ENCODE measurements at places on chromosomes 3 and 15. TPM values are rescaled to one million over a fixed set of nuclear protein-coding genes. Genes with fewer than 3 reads are reported as not detected.

GRCh38 chr3:17823816-17824215 lies 81.4 kb upstream of the TBC1D5 start:
- no peak for DNase-seq
- no peak overlapping the region for H3K27ac ChIP-seq
- H3K36me3 ChIP-seq = no peaks in the 10 kb centered on the region
- H3K4me3 ChIP-seq = no peak overlapping the region
- H3K4me1 ChIP-seq = no peaks in the 10 kb centered on the region
- H3K27me3 ChIP-seq = no peaks in the 10 kb centered on the region

DNA sequence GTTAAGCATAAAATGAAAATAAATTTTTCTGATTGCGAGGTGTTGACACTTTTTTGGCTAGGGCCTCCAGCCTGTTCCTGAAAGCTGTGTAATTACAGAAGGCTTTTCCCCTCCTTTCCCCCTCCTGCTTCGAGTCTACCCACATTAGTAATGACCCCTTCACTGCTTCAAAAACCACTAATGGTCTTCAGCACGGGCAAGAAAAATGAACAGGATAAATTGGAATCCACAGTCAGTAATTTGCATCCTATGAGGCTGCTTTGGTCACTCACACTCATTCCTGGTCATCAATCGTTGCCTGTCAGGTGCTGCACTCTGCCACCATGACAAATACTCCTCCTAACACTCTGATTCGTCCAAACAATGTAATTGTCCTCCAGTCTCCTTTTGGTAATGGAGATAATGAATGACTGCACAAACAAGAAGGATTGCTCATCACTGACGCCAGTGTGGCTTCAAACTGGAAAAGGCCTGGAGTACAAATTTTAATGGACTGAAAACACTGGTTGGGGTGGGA lies 148.6 kb downstream of the MEIS2 start:
- no peaks in the 10 kb centered on the region for H3K4me1 ChIP-seq
- no peak overlapping the region for H3K4me3 ChIP-seq
- no peaks in the 10 kb centered on the region for H3K36me3 ChIP-seq
- DNase-seq = no peak
- no peak overlapping the region for H3K27ac ChIP-seq
- no peaks in the 10 kb centered on the region for H3K27me3 ChIP-seq

Gene SEMA6D
- 16.9 TPM for total RNA-seq

DNA sequence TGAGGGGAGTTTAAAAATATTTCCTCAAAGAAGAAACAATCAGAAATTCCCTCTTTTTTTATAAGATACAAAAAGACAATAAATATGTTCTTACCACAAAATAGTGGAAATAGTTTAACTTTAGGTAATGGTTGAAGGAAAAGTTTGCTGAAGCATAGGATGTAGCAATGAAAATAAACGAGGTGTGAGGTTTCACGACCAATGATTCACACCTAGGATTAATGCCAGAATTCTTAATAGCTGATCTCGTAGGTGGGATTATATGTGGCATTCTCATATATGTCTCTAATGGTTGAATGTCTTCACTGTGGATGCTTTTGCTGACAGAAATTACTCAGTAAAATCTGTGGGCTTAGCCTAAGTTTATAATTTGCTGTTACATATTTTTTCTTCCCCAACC lies 467.7 kb downstream of the FGF12 start:
- no peaks in the 10 kb centered on the region for H3K36me3 ChIP-seq
- no peaks in the 10 kb centered on the region for H3K4me1 ChIP-seq
- no peaks in the 10 kb centered on the region for H3K27me3 ChIP-seq
- no peak overlapping the region for H3K4me3 ChIP-seq
- DNase-seq = no peak

- peak within 1 kb of the TSS; percentile 93 for H3K4me3 ChIP-seq
- H3K27me3 ChIP-seq = no peaks in the 10 kb centered on the region
- DNase-seq = no peak
- H3K4me1 ChIP-seq = no peaks in the 10 kb centered on the region
- no peaks in the 10 kb centered on the region for H3K36me3 ChIP-seq
- peak within 1 kb of the TSS; percentile 94 for H3K27ac ChIP-seq
Measured at GRCh38 chr3:183252973-183253527, at the start of gene B3GNT5. B3GNT5 (plus strand) TSS chr3:183253253; CDS start chr3:183269799, 16,546 bp downstream.

DNA sequence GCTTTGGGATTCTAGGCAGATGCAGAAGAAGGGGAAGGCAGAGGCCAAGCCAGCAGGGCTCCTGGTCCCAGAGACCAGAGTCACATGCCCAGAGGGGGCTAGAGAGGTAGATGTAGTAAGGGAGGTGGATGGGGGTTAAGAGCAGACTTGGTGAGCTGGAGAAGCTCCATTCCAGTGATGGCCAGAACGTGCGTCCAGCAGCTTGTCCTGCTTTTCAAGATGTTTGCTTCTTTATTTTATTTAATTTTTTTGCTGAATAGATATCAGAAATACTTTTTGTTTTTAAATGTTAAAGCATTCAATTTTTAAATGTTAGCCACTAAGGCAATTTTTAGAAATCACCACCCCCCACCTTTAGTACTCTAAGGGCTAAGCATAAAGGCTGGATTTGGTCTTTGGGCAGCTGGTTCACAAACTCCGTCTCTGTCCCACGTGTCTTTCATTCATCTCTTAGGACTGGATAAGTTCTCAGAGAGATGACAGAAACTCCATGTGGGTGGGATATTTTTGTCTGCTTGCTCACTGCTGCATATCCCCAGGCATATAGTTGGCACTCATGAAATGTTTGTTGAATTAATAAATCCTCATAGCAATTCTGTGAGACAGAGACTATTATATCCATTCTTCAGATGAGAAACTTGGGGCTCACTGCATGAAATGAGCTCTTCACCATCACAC lies 6.7 kb downstream of the COLQ start:
- no peaks in the 10 kb centered on the region for H3K4me1 ChIP-seq
- DNase-seq = no peak
- no peaks in the 10 kb centered on the region for H3K36me3 ChIP-seq
- no peak overlapping the region for H3K27ac ChIP-seq
- no peak overlapping the region for H3K4me3 ChIP-seq

DNA sequence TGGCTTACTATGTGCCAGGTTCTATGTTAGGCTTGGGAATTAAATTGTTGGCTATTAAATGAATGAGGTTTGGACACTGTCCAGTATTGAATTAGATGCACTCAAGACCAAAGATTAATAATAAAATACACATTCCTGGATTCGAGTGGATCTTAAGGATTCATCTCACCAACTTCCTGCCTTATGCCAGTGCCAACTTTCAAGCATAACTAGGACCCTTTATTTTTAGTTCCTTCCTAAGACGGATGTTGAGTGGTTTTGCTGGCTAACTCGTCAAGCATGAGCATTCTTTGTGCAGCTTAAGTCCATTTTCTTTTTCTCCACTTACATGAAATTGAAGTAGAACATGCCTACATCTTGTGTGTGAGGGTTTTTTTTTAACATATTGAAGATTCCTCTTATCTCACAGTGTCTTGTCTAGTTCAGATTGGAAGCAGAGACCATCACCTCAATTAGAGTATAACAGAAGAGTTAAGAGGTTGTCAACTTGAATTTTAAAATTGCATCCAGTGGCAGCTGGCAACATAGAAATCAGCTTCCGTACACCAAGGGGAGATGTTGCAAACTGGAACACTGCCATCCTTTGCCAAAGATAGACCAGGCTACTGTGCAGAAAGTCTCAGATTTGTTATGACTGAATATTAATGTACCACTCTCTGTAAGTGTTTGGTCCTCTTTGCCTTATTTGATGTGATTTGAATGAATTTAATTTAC lies 106.3 kb upstream of the BFSP2 start:
- no peak for DNase-seq
- H3K4me3 ChIP-seq = no peak overlapping the region
- no peaks in the 10 kb centered on the region for H3K36me3 ChIP-seq
- no peak overlapping the region for H3K27ac ChIP-seq
- no peaks in the 10 kb centered on the region for H3K27me3 ChIP-seq
- no peaks in the 10 kb centered on the region for H3K4me1 ChIP-seq

DNA sequence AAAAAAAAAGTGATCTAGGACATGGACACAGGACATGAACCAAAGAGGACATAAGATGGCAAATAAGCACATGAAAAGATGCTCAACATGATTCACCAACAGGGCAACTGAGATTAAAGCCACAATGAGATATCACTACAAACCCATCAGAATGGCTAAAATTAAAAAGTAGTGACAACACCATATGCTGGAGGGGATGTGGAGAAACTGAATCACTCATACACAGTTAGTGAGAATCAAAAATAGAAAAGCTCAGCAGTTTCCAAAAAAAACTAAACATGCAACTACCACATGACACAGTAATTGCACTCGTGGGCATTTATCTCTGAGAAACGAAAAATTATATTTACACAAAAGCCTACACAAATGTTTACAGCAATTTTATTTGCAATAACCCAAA lies 27.9 kb upstream of the ACKR4 start:
- DNase-seq = no peak
- H3K4me3 ChIP-seq = no peak overlapping the region
- no peaks in the 10 kb centered on the region for H3K27me3 ChIP-seq
- no peak overlapping the region for H3K27ac ChIP-seq
- peaks cover 2% of the 10 kb centered on the region for H3K36me3 ChIP-seq
- no peaks in the 10 kb centered on the region for H3K4me1 ChIP-seq

Gene BUB1B
- total RNA-seq = 0.94 TPM

- H3K27me3 ChIP-seq = no peaks in the 10 kb centered on the region
- H3K27ac ChIP-seq = no peak overlapping the region
- no peaks in the 10 kb centered on the region for H3K36me3 ChIP-seq
- H3K4me3 ChIP-seq = no peak overlapping the region
- DNase-seq = no peak
Measured at GRCh38 chr3:157443905-157444796, 7.5 kb downstream of the PTX3 start.

GRCh38 chr3:128813097-128813496 lies 66.3 kb upstream of the ACAD9 start:
- H3K36me3 ChIP-seq = peaks cover 5% of the 10 kb centered on the region
- no peak overlapping the region for H3K27ac ChIP-seq
- no peaks in the 10 kb centered on the region for H3K27me3 ChIP-seq

- no peak overlapping the region for H3K4me3 ChIP-seq
- H3K27ac ChIP-seq = no peak overlapping the region
- no peaks in the 10 kb centered on the region for H3K36me3 ChIP-seq
- no peak for DNase-seq
- H3K27me3 ChIP-seq = no peaks in the 10 kb centered on the region
Measured at GRCh38 chr15:83292317-83292716, 7.9 kb upstream of the BNC1 start.

DNA sequence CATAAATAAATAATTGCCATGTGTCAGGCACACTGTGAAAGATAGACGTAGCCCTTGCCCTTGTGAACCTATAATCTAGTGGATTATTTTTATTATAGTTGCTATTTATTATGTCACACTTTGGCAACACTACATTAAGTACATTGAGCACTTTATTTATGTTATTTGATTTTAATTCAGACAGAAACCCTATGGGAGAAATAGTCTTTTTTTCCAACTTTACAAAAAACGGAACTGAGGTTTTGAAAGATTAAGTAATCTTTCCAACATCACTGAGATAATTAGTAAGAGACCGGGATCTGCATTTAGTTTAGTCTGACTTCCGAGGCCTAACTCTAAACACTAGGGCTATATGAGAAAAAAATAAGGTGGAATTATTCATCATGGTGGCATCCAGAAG lies 2.8 kb upstream of the FILIP1L start:
- no peaks in the 10 kb centered on the region for H3K4me1 ChIP-seq
- H3K36me3 ChIP-seq = no peaks in the 10 kb centered on the region
- no peak for DNase-seq
- H3K4me3 ChIP-seq = no peak overlapping the region

- H3K4me3 ChIP-seq = no peak overlapping the region
- no peaks in the 10 kb centered on the region for H3K36me3 ChIP-seq
- H3K27me3 ChIP-seq = no peaks in the 10 kb centered on the region
Measured at GRCh38 chr3:196336319-196337145, 1.7 kb downstream of the TM4SF19 start.

DNA sequence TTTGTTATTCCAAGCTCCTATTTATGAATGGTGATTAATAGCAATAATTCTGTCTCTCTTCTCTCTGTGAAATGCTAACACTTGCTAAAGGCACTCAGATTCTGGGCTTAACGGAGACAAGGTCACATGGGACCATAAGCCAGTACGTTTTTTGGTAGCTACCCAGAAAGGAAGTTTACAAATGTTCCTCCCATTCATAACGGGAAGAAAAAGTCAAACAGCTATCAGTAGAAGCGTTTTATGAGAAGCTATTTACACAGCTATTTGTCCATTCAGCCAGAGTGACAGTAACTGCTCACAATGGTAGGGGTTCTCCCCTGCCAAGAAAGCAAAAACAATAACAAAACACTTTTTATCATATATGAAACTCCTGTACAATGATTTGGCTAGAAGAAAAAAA lies 51.5 kb downstream of the ZMAT3 start:
- no peak overlapping the region for H3K27ac ChIP-seq
- no peak overlapping the region for H3K4me3 ChIP-seq
- H3K4me1 ChIP-seq = peaks cover 2% of the 10 kb centered on the region
- DNase-seq = no peak

GRCh38 chr15:31346367-31347066 lies 19.9 kb downstream of the KLF13 start:
- H3K4me1 ChIP-seq = no peaks in the 10 kb centered on the region
- H3K27ac ChIP-seq = peak overlapping the region; percentile 47
- peaks cover 2% of the 10 kb centered on the region for H3K36me3 ChIP-seq
- H3K27me3 ChIP-seq = no peaks in the 10 kb centered on the region
- no peak overlapping the region for H3K4me3 ChIP-seq
- DNase-seq = no peak

DNA sequence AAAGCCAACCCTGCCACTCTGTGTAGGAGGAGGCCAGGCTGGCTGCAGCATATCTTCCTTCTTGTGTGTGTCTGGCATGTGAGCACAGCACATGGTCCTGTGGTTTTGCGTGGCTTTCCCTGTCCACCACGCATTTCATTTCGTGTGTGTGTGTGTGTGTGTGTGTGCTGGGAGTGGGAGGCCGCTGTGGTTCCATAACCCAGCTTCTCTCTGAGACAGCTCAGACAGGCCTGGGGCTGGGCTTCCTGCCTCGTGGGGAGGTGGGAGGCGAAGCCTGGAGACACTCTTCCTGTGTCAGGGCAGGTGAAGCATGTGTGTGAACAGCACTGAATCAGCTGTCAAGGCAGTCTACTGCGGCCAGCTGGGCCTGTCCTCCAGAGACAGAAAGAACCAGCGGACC lies 16.0 kb upstream of the MRPS22 start:
- no peak for DNase-seq
- H3K4me1 ChIP-seq = no peaks in the 10 kb centered on the region
- no peaks in the 10 kb centered on the region for H3K27me3 ChIP-seq
- no peak overlapping the region for H3K27ac ChIP-seq
- H3K36me3 ChIP-seq = no peaks in the 10 kb centered on the region

DNA sequence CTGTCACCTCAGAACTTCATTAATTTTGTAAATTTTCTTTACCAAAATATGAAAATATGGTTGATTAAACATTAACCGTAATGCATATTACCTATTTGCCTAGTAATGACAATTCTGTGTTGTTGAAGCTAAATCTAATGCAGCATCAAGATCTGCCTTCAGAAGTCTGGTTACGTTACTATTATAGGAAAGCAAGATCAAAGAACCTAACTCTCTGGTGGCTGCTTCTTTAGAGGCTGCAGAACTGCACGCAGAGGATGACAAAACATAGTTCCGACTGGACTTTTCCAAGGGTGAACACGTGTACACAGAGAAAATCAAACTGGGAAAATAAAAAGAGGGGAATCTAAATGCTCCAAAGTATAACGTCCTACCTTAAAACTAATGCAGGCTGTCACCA lies 20.5 kb downstream of the CD47 start:
- H3K27ac ChIP-seq = no peak overlapping the region
- H3K36me3 ChIP-seq = no peaks in the 10 kb centered on the region
- no peak for DNase-seq
- no peaks in the 10 kb centered on the region for H3K4me1 ChIP-seq
- H3K27me3 ChIP-seq = no peaks in the 10 kb centered on the region
